ENCODE measurements at places on chromosomes 6 and 20.

DNA sequence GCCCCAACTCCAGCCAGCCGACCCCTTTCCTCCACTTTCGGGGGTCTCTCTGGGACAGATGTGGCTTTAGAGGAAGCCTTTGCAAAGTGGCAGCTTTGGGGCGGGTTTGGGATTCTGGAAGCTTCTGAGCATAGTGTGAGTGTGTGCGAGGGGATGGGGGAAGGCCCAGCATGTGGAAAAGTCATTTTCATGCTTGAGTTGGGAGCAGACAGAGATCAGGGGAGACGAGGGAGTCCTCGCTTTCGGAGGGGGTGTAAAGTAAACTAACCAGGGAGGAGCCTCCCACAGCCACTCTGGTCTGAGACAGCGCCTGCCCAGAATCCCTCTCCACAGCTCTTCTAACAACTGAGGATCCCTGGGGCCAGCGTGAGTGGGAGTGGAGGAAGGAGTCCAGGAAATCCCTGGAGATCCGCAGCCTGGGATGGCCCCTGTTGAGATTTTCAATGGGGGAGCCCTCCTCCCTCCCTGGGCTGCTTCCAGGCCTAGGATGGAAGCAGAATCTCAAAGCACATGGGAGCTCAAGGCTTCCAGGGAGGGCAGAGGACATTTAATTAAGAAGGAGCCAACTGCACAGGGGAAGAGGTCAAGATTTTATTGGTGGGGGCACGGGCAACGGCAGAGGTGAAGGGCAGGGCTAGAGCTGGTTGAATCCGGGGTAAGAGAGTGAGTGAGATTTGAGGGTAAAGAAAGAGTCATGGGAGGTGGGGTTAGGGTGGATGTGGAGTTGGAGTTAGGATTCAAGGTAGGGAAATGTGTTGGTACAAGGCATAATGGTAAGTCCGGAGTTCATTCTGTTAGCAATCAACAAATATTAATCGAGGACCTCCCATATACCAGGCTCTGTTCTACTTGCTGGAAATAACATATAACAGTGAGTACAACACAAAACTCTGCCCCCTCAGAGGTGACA lies 102.3 kb upstream of the FOXP4 start:
- DNase-seq, result no peak

- DNase-seq, result peak; percentile 54
Measured at GRCh38 chr6:100573166-100573565, 108.4 kb upstream of the SIM1 start.

DNA sequence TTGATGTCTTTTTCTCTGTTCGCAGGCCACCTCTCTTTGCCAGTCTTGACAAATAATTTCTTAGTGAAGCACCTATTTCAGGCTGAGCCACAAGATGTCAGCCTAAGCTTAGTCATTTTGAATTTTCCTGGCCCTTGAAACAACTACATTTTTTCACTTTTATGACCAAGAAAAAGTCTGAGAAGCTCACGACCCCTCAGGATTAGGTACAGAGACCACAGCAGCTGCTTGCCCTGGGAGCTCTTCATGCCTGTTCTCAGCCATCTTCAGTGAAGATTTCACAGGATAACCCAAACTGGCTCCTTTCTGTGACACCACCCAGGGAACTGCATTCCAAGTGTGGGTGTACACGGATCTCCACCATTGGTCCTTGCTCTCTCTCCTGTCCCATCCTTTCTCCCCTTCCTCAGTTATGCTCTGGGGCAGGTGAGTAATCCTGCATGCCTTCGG lies 38.4 kb upstream of the SPTLC3 start:
- DNase-seq, result peak; percentile 71

DNA sequence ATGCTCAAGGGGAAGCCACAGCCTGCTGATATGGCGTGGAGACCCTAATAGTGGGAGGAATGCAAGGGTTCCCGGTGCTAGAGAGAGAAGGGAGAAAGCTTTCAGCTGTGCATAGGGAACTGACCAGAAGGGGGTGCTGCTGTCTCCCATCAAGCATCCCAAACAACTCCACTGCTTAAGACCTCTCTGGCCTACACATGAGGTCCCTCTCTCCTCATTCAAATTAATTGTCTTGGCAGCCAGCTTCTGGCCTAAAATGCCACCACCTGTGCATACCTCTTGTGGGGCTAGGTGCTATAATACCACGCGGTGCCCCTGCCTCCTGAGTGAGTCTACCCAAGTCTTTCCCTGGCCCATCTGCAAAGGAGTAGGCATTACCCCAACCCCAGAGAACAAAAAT lies 14.5 kb downstream of the ADISSP start:
- DNase-seq, result peak; percentile 85

DNA sequence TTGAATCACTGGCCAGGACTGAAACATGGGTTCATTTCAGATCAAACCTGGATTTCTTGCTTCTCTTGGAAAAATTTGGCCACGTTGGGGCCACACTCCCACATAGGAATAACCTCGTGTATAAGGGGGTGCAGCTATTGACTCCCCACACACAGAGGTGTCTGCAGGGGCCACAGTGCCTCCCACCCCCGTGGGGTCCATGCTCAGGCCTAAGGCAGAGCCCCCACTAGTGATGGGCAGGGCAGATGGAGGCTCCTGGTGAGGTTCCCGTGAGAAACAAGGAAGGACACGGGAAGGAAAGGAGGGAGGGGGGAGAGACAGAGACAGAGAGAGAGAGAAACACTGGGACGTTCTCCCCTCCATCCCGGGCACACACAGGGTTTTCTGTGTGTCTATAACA lies 230.5 kb downstream of the ERMARD start:
- no peak for DNase-seq

GRCh38 chr6:13024616-13025015 lies 303.7 kb downstream of the TBC1D7 start:
- DNase-seq, result no peak

DNA sequence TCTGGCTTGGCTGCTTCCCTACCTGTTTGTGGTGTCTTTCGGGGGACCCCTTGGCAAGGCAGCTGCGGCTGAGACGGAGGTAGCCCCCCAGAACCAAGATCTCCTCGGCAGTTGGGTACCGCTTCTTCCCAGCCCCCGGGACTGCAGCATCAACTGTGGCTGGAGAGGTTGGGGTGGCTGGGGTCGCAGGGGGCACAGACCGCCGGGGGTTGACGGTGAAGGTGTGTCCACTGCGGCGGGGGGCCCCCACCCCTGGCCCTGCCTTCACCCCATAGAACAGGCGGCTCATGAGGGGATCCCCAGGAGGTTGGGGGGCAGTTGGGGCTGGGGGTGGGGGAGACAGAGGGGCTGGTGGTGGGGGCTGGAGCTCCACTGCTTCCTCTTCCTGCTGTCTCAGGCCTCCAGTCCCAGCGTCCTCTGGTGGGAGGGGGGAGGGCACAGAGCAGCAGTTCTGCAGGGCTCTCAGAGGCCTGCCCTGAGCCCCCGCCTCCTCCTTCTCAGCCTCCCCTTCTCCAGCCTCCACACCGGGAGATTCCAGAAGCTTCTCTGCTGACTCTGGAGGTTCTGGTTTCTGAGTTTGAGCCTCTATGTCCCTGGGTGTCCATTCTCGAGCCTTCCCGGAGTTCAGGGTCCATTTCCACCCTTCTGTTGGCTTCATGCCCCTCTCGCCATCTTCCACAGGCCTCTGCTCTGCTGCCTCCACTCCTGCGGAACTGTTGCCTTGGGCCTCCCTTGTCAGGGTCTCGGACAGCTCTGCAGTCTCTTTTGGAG lies 1.9 kb downstream of the PPP1R18 start:
- DNase-seq, result peak; percentile 62

GRCh38 chr20:62831854-62832211 lies 15.0 kb downstream of the COL9A3 start:
- DNase-seq, result no peak

- DNase-seq, result peak; percentile 76
Measured at GRCh38 chr20:53606364-53606985, 12.8 kb upstream of the ZNF217 start.

DNA sequence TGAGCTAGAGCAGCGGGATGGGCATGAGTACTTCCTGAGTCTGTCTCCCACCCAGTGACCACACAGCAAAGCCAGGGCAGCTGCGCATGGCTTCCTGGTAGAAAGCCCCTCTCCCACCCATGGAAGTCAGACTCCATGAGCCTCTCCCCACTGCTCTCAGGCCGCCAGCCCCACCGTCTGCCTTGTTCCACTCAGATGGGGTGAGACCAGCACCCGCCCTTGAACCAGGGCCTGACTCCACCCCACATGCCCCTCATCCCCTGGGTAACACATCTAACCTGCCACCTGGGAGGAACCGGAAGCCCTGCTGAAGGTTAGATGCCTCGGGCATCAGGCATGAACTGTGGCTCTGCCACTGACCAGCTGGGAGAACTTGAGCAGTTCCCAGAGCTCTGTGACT lies 227.8 kb downstream of the NRN1 start:
- no peak for DNase-seq

- peak; percentile 12 for DNase-seq
Measured at GRCh38 chr20:59835057-59835447, 98.4 kb downstream of the SYCP2 start.

- peak; percentile 91 for DNase-seq
Measured at GRCh38 chr6:69825904-69826303, 29.1 kb upstream of the LMBRD1 start.

DNA sequence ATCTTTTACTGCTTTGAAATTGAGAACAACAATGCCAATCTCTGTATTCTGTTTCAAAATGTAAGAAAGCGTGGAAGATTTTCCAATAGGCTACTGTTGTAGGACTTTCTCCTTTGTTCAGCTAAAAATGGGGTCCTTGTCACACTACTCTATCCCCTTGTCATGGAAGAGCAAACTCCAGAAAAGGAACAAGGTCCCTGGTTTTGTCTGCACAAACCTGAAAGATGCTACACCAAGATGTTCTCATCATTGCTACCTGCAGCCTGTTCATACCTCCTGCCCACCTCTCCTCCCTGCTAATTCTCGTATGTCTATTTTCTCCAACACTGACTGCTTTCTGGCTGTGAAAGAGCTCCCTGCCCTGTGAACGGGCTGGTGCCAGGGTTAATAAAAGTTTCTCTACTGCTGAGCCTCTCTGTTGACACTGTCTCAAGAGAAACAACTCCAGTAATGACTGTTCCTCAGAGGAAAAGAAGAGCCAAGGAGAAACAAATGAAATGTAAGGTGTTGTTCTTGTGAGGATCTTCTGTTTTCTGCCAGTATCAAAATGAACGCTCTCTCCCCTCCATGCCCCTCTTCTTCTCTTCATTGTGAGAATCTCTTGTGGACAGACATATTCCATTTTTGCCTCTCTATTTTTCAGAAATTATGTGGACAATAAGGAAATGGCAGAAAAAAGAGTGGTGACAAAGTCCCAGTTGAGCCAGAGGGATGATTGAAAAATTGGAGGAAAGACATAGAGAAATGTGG lies 287.1 kb downstream of the ADGB start:
- DNase-seq, result no peak

- peak; percentile 43 for DNase-seq
Measured at GRCh38 chr6:13715444-13715883, 3.8 kb upstream of the RANBP9 start.

DNA sequence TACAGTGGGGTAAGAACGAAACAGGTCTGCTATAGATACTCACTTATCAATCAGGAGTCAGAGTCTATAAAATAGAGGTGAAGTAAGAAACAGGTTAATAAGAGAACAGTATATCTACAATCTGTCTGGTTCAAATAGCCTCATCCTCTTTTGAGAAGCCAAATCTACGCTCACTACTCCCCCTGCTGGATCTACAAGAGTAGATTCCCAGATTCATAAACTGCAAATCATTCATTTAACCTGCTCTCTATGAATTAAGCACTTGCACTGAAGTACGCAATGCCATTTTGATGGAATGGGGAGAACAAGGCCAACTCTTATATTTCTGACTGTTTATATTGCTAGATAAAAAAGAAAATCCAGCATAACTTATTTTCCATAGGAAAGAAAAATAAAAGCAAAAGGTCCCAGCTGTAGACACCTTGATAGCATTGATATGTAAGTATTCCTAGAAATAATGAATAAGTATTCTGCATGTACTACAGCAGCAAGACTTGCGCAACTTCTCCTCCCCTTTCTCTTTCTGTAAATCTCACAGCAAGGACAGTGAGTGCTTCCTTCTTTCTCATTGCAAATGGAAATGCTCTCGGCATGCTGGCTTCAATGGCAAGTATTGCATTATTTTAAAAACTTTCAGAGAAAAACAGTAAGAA lies 92.3 kb downstream of the RFX6 start:
- peak; percentile 60 for DNase-seq

GRCh38 chr6:47007657-47008396 lies 34.3 kb downstream of the ADGRF1 start:
- no peak for DNase-seq

DNA sequence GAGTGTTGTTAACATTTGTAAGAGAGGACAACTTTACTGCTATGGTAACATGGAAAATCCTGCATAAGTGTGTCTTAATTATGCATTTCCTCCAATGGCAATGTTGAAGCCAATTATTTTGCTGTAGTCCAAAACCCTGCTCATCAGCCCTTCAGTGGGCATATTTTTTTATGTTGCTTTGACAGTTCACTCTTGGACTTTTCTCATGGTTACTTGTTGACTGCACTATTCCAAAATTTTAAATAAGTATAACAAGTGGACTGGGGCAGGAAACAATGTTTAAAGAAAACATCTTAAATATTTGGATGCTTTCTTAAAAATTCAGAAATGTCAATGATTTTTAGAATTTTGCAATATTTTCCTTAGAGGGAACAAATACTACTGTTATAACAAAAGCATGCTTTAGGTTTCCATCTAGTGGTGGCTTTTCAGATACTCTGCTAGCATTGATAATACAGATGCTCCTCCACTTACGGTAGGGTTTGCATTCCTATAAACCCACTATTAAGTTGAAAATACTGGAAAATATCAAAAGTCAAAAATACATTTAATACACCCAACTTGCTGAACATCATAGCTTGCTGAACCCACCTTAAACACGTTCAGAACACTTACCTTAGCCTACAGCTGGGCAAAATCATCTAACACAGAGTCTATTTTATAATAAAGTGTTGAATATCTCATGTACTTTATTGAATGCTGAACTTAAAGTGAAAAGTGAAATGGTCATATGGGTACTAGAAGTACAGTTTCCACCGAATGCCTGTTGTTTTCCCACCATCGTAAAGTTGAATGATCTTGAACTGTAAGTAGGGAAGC lies 86.4 kb downstream of the ADGRG6 start:
- DNase-seq, result peak; percentile 78

DNA sequence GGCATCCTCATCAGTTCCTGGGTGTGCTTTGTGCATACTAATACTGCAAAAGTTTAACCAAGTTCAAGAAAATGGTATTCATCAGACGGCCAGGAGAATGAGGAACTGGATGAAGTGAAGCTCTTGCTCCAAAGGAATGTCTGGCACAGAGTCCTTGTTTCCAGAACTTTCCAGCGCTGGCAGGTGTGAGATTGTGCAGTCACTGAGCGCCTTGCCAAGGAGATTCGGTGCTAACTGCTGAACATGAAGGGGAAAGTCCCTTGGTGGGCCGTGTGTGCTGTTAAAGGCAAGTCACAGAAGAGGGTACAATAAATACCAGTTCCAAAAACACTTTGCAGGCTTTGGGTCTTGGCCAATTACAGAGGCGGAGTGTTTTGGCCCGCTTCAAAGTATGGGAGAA lies 262.3 kb upstream of the SOX4 start:
- no peak for DNase-seq
